NCI-H2081 treated with DMSO at 0.1 percent for 48 hours (cell line): ENCODE measurements at places on chromosomes 12 and 14.

DNA sequence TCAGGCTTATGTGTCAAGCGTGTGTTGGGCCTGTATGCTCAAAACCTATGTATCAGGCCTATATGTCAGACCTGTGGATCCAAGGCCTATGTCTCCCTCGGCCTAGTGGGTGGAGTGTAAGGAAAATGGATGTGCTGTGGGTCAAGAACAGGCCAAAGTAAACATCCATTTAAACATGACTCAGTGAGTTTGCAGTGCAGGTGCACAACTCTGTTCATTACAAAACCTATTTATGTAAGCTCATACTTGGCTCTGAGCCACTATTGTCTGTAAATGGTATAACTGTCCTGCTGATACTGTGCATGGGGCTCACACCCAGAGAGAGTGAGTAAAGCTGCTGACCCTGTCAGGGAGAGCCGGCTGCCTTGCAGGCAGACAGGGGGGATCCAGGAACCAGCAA, 249.7 kb upstream of the AVPR1A start:
- DNase-seq, result no peak

GRCh38 chr12:130523208-130523607, 185.5 kb downstream of the PIWIL1 start:
- no peak for DNase-seq

DNA sequence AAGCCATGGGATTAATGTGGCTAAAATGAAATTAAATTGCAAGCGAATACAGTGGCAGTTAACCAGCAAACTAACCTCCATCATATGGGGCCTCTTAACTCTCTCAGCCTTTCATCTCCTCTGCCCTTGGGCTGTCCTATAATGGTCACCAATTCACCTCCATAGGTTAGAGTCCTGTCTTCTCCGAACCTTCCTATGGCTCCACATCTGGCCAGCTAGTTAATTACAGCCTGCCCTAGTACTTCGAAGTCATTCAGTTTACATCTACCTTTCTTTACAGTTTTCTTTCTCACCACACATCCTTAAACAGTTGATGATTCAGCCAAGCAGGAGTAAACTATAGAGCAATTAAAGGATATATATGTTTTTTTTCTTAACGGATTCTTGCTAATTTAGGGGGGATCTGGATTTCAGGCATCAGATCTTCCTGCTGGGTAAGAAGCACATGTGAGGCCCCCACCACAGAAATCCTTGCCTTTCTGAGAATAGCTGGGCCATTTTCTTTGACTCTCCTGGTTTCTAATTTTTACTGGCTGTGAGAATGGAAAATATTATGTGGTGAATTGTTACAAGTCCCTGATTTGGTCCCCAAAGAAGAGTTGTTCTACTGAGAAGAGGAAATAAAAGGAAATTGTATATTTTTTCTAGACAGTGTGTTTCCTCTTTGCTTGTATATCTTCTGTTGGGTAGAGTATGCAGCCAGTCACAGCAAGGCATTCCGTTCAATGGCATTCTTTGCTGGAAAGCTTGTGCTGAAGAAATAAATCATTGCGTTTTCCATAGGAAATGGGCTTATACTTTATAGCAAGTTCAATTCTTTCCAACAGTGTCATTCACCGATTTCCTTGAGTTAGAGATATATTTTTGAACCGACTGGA, 16.7 kb downstream of the HMGA2 start:
- no peak for DNase-seq

DNA sequence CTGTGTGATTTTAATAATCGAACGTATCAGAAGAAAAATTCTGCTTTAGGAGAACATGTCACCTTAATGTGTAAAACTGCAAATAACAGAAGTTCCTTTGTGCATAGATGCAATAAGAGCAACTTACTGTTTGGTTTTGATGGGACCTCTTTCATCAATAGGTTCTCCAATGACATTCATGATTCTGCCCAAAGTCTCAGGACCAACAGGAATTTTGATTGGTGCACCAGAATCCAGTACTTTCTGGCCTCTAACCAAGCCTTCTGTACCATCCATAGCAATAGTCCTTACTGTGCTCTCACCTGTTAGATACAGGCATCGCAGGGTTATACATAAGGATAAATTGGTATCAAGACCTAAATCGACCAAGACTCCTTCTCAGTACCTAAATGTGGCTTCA, 1.1 kb downstream of the ATP5F1B start:
- no peak for DNase-seq

- no peak for DNase-seq
Observed at GRCh38 chr14:36863271-36863670, 201.6 kb downstream of the PAX9 start.

DNA sequence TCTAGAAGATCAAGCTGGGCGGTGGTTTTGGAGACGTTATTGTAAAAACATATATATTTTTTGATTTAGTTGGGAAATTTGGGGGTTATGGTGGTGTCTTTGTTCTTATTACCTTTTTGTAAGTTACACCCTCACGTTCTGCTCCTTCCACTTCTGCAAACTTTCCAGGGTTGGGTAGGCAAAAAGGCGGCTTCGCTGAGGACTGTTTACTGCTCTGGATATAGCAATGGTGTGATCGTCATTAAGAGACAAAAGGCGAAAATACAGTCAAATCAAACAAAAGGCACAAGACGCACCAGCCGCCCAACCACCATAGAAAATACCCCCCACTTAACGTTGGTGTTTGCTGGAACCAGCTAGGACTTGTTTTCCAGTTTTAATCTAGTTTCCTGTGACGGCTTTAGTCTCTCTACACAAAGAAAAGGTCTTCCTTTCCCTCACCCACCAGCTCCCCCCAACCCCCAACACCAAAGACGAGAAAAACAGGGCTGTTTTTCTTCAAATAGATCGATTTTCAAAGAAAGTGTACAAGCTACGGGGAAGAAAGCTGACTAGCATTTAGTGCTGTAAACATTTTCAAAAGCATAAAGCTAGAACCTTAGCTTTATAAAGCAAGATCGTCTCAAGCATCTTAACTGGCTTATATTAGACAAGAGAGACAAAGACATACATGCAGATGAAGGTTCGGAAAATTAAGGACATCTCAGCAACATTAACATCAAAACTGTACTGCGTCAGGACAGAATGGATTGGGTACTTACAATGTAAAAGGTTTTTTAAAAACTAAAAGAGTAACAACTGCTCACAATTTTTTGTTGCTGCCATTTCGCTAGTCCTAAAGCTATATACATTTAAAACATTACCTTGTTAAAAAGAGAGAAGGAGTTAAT, 2.0 kb upstream of the SETD1B start:
- DNase-seq, result no peak

GRCh38 chr12:108305520-108305919, 33.6 kb downstream of the CMKLR1 start:
- no peak for DNase-seq

GRCh38 chr12:49621651-49622500, 1.5 kb upstream of the PRPF40B start:
- DNase-seq, result no peak

- no peak for DNase-seq
Observed at GRCh38 chr14:73663548-73664212, 18.9 kb downstream of the DNAL1 start.

GRCh38 chr14:55051165-55051422, 353 bp upstream of the MAPK1IP1L start:
- no peak for DNase-seq

- DNase-seq, result no peak
Observed at GRCh38 chr12:113877607-113878006, 88.5 kb downstream of the RBM19 start.

GRCh38 chr12:8143261-8143660, 13.6 kb upstream of the ZNF705A start:
- DNase-seq, result no peak

DNA sequence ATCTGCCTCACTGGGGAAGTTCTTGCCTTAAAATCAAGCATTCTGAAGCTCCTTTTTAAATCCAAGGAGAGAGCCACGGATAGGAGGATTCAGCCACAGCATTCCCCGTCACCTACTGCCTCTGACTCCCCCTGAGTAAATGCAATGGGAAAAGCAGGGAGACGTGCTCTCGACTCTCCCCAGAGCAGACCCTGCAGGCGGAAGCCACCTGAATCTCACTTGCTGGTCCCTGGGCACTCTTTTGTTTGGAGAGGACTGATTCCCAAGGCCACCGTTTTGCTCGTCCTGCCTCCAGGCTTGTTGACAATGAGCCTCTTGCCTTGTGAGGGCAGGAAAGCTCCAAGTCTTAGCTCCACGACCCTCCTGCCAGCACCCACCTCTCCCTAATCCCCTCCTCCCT, 204.5 kb downstream of the SLC15A4 start:
- no peak for DNase-seq

DNA sequence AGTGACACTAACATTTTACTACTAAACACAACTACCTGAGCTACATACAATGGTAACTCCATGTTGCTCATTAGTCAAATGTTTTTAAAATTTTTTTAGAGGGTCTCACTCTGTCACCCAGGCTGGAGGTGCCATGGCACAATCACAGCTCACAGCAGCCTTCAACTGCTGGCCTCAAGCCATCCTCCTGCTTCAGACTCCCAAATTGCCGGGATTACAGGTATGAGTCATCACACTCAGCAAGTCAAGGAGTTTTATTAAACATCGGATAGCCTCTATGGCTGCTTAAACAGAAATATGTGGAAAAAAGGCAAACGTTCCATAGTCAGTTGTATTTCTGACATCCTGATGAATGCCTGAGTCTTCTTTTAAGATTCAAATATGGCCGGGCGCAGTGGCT, 11.1 kb upstream of the NPFF start:
- no peak for DNase-seq

DNA sequence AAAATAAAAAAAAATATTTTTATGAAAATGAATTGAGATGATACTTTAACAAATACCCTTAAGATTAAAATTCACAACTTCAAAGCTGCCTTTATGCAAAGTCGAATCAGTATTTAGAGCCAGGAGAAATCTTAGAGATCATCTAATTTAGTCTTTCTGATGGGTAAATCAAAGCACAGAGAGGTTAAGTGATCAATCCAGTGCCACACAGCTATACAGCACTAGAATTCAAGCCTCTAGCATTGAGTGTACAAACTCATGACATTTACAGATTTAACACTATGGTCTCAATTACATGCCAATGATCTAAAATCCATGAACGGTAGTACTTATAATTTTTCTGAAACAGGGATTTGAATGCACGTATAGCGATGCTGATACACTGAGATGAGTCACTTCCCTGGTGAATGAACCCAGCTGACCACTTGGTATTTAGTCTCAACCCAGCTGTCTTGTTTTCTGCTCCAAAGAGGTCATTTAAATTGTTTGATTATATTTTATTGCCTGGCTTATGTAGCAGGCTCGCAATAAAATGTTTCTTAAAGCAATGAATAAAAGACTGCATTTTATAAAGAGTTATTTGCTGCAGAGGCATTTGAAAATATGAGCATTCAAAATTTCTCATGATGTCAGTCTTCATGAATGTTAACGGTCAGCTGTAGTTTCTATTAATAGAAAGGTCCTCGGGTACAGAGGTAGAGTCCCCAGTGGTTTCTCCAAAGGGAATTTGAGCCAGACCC, 152.4 kb upstream of the PRICKLE1 start:
- no peak for DNase-seq

DNA sequence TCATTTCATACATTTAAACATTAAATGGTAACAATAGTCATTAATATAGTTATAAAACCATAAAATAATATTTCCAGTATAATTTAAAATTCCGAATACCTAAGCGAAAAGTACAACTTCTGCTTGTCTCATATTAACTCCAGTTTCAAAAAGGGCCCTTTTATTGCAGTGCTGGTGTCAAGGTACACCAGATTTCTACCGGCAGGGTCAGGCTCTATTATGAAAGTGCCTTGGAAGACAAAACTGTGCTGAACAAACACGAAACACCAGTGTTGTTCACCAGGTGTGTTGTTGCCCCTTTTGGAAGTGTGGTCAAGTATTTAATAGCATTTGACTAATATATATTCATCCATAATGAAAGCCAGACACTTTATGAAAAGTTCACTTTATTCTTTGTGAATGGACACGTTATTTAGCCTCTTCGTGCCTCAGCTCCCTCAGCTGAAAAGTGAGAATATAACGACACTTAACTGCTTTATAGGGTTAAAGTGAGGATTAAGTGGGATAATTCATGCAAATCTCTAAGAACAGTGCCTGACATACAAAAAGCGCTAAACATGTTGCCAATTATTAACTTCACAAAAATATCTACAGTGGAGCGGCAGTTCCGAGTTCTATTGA, 20.3 kb upstream of the GNS start:
- no peak for DNase-seq

DNA sequence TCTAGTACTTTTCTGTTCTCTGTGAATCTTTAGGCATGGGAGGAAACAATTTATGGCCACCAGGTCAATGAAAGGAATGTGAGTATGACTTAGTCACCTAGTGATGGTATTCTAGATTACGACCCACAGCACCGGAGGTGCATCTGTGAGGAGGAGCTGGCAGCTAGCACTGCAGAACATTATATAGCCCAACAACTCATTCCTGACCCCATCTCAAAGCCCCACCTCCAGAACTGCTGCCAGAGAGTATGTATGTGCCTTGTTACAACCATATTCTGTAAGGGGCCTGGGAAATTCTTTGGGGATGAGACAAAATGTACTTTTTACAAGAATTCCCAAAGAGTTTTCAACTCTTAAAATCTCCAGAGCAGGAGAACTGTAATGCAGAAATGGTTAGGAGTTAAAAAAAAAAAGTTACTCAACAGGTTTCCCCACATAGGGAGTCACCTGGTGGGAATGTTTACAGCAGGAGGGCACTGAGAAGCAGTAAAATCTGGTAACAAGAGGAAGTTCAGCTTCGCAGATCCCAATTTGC, 34.9 kb upstream of the CERS5 start:
- no peak for DNase-seq

DNA sequence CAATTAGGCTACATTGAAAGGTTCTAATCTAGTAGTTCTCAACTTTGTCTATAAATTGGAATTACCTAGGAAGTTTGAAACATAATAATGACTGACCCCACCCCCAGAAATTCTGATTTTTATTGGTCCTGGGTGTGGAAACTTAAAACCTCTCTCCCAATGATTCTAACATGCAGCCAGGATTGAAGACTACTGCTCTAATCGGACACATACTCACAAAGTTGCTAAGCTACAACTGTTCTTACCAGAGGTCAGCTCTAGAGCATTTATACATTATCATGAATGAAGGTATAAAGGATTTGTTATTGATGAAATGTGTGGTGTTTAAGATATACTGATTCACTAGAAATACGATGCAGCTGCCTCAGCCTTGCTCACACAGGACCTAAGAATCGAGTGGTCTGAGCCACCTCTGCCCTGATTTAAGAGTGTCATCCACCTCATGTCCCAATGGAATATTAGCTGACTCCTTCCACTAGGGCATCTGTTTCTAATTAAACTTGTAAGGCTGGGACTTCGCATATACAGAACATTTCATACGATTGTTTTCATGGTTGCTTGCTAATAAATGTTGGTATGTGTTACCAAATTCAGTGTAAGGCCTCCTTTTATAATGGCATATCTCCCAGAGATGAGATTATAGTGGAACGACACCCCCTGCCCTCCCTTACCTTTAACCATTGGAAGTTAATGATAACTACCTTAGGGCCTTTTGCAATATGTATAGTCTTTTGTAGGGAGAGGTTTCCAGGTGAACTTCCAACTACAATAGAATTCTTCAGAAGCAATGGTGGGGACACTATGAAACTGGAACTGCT, 410.8 kb upstream of the PDE3A start:
- DNase-seq, result no peak
